ENCODE measurements at places on chromosomes 1 and 21.

GRCh38 chr21:25567472-25567871, 39.8 kb downstream of the MRPL39 start:
- no peak for DNase-seq

DNA sequence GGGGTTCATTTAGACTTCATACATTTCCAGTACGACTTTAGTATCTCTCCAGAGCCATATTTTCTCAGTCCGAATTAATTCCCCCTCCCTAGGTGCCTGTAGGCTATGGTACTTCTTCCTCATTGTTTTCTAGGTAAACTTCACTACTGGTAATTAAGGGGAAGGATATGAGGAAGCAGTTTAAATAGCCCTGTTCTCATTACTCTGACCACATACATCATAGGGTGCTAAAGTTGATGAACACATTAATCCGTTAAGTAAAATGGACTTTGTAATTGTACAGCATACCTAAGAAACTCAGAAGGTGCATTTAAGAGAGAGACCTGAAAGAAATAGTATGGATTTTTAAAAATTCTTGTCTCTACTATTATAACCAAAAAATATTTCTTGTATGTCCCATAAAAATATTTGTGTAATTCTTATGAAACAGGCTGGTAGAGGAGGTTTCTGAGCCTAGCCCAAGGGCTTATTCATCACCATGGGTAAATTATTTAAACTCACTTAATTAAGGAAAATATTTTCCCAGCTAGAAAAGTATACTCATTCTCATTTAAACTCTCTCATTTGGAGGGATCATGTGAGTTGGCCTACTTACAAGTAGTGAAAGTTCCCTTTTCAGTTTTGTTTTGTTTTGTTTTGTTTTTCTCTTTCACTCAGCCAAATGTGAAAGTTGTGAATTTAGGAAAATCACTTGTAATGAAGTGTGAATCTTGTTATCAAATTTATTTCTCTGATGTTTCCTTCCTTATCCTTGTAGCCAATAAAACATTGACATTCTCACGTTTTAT, 2.0 kb downstream of the PRMT6 start:
- DNase-seq, result no peak

- no peak for DNase-seq
These were observed 212.2 kb upstream of the PTBP2 start for GRCh38 chr1:96509339-96509738.

DNA sequence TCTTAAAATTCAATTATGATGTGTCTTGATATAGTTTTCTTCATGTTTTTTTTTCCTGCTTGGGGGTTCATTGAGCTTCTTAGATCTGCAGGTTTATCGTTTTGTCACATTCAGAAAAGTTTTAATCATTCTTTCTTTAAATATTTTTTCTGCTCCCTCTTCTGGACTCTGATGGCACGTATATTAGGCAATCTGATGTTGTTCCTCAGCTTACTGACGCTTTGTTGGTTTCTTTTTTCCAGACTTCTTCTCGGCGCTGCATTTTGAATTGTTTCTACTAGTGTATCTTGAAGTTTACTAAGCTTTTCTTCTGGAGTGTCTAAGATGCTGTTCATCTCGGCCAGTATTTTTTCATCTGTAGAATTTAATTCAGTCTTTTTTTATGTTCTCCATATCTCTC, 44.8 kb upstream of the FMOD start:
- no peak for DNase-seq
